Muscle of back (tissue), 13 donors: ENCODE measurements at places on chromosomes 12 and 14.

DNA sequence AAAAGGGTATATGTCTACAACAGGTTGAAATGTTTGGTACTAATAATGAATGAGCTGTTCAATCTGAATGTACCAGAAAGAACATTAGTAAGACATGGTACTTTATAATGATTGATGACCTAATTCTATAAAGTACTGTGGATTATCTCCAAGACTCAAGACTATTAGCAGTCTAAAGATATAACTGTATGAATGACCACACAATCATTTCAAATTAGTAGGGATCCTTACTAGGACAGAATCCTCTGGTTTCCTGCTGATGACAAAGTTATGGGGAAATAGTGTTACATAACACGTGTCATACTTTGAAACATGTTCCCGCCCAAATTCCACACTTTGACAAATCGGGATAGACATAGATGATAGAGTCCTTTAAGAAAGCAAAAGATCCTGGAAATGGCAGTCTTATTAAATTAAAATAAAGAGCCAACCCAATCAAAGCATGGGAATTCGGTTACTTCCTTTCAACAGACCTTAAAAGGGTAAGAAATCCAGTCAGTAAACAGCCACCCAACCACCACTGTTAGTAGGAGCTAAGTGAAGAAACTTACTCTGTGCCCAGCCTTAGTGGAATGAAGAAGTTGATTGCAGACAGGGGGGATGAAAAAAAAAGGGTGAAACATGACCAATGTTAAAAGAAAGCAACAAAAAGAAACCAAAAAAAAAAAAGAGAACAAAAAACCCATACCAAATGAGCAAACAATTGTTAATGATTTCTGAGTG, 2.8 kb downstream of the VPS29 start:
- no peak for DNase-seq

GRCh38 chr14:51248016-51248987, 8.3 kb downstream of the TMX1 start:
- no peak for DNase-seq

- DNase-seq, result no peak
Observed at GRCh38 chr12:63900922-63901793, 56.7 kb downstream of the SRGAP1 start.

DNA sequence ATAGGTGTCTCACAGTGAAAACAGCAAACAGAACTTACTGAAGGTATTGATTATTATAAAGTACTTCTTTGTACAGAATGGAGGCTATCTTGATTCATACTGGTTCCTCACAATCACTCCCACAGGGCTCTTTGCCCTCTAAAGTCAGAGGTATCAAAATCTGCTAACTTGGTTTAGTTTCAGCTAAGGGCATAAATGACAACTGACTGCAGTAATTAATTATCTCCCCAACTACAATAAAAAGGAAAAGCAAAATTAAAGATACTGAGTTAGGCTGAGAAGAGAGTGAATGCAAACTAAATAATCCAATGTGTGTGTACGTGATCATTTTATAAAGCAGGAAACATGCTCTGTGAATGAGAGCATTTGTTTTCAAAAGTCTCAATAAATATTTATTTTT, 338.7 kb downstream of the ACSS3 start:
- no peak for DNase-seq

DNA sequence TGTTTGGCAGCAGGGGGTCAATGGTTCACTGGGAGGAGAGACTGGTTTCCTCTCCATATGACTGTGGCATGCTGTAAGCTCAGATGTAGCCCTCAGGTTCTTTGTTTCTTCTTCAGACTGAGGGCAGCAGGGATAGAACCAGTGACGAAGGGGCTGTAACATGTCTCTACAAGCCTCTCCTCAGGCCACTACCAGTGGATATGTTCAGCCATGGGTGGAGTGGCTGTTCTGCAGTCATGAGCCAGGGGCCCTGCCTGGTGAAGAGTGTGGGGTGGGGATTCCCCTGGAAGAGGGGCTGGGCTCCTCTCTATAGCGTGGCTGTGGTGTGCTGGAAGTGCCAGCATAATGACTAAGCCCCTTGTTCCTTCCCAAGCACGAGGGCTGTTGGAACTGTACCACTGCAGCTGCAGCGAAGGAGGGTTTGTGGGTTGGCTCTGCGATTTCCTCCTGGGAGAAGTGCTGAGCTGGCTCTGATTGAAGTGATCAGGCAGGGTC, 55.8 kb downstream of the CMAS start:
- peak; percentile 46 for DNase-seq
